ENCODE measurements at places on chromosomes 5 and 9.
A peak's percentile ranks its signal among the peaks of the same experiment; 100 is the strongest.

DNA sequence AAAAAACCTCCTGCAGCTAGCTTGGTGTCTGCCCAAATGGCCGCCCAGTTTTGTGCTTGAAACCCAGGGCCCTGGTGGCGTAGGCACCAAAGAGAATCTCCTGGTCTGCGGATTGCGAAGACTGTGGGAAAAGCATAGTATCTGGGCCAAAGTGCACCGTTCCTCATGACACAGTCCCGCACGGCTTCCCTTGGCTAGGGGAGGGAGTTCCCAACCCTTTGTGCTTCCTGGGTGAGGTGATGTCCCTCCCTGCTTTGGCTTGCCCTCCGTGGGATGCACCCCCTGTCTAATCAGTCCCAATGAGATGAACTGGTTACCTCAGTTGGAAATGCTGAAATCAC is 83.0 kb upstream of the JAK2 start:
- no peak for DNase-seq

DNA sequence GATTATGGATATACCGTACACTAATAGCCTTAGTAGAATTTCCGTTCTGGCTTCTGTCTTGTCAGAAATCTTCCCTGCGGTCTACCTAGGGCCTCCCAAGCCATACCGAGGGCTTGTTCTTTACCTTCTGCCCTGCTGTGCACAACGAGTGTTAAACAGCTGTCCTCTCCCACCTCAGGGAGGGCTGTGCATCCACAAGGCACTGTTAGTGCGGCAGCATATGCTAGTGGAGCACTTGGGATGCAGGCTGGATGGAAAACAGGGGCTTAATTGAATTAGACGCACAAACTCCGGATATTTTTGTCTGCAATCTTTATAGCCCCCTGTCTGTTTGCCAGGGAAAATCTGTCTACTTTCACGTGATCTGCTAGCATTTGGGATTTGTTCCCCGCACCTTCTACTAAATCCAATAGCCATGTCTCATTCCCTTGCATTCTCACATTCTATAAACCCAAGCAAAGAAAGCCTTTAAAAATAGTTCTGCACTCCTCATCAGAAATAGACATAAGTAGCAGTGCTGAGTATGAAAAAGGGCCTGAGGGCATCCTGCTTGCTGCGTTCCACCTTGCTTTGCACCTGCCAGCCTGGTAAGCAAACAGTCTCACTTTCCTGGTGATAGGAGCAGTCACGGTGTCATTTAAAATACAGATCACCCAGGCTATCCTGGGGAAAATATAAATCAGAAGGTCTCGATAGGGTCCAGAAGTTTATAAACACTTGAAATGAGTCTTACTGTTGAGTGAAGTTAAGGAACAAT is 382.6 kb downstream of the RASEF start:
- no peak for DNase-seq

GRCh38 chr9:121133104-121133816 is 58.5 kb downstream of the CNTRL start:
- no peak for DNase-seq

DNA sequence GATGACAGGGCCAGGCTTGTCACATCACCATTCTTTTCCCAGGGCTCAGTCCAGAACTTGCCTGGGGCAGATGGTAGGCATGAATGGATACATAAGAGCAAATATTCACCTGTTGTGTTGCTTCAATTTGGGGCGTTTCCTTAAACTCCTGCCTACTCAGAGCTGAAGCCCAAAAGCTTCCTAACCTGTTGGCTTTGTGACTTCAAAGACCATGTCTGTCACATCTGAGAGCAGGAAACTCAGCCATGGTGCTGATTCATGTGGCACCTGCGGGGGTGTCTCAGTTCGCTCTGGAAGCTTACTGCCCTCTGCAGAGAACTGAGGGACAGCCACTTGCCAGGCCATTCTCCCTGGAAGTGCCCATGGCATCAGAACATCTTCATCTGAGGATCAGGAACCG is 246.6 kb downstream of the HSPA4 start:
- DNase-seq: no peak

DNA sequence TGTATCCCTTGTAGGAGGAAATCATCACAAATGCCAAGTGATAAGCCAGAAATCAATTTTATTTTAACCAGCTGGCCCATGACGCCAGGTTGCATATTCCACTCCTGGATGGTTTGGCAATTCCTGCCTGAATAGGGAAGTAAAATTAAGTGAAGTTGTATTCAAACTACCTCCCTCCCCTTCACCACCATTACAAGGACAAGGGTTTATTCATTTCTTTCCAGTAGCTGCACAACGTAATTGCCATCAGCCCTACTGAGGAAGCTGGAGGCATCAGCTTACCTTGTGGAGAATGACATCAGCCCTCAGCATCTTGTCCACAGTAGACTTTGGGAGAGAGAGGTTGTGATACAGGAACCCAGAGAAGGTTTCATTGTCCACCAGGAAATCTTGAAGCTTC is 66.6 kb downstream of the ABCA1 start:
- DNase-seq: no peak

DNA sequence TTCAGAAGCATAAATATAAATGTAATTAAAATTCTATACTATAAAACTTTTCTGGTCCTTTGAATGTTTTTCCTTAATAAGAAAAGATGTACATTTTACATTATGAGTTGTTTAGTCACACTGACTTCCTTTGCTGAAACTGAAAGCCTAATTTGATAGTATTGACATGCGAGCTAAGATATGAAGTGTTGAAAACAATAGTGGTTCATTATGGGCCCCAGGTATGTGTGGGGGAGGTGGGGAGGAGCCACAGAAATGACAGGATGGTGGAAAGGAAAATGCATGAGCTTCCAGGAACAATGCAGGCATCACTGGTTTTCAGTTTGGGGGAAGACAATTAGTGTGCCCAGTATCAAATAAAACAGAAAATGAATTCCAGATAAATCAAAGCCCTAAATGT is 35.4 kb upstream of the RLN1 start:
- no peak for DNase-seq

GRCh38 chr5:127766676-127767335 is 63.6 kb downstream of the CCDC192 start:
- no peak for DNase-seq

DNA sequence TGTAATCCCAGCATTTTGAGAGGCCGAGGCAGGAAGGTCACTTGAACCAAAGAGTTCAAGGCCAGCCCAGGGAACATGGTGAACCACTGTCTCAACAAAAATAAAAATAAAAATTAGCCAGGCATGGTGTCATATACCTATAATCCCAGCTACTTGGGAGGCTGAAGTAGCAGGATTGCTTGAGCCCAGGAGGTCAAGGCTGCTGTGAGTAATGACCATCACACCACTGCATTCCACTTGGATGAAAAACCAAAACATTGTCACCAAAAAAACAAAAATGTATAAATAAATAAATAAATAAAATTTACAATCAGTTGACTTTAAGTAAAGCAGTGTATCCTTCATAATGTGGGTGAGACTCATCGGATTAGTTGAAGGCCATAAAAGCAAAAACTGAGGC is 541.4 kb downstream of the CSNK1G3 start:
- no peak for DNase-seq

DNA sequence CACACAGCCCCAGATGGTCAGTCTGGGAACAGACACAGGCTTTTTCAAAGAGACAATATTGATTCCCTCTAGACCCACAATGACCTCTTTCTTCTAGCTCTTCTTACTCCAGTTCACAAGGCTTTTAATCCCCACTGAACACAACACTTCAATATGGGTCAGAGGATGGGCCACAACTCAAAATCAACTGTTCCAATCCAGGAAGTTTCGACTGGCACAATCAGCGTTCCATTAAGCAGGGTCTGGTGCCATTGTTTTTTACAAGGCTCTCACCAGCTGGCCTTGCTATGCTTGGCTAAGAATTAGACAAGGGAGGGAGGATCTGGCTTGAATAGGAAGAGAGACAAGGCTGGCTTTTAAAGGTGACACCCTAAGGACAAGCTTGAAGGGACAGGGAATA is 199.4 kb upstream of the SLC24A2 start:
- no peak for DNase-seq

GRCh38 chr9:132168347-132168746 is 6.5 kb downstream of the NTNG2 start:
- no peak for DNase-seq

DNA sequence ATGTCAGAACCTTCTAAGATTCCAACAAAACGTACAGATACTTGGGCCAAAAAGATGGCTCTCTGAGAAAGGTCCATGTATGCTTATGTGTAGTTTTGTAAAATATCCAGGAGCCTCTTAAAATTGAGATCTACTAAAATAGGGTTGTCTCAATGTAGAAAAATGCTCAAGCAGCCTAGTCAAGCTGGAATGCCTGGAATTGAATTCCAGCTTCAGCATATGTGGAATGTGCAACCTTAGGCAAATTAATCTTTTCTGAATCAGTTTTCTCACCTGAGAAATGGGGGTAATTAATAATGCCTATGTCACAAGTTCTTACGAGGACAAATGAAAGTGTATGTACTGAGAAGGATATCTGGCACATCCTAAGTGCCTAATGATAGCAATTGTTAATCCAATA is 662.4 kb downstream of the DTWD2 start:
- DNase-seq: no peak

GRCh38 chr9:76531231-76531780 is 72.3 kb downstream of the GCNT1 start:
- no peak for DNase-seq

- no peak for DNase-seq
Observed at GRCh38 chr5:175508896-175509295, 30.5 kb downstream of the SFXN1 start.

- no peak for DNase-seq
Observed at GRCh38 chr9:92598382-92598781, 62.6 kb upstream of the ECM2 start.

DNA sequence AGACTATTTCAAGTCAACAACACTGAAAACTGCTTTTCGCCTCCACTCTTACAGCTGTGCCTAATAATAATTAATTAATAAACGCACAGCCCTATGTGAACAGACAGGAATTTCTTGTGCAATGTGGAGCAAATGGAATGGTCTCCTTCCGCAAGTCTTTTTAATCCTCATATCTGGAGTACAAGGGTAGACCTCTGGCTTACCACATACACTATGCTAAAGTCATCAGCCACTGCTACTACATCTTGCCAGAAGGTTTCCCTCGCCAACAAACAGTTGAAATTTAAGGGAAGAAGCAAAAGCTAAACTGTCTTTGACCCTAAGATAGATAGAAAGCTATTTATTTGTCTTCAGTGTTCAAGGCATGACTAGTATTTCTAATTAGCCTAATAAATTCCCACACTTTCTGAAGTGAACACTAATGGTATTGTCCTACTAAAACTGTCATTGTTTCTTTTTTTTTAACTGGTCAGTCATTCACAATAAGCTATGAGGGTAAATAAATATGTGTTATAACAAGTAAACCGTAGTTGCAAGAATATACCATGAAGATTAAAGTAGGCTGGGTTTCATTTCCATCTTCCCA is 63.9 kb downstream of the GOLPH3 start:
- no peak for DNase-seq

- no peak for DNase-seq
Observed at GRCh38 chr9:132408521-132408920, 1.5 kb upstream of the CFAP77 start.

DNA sequence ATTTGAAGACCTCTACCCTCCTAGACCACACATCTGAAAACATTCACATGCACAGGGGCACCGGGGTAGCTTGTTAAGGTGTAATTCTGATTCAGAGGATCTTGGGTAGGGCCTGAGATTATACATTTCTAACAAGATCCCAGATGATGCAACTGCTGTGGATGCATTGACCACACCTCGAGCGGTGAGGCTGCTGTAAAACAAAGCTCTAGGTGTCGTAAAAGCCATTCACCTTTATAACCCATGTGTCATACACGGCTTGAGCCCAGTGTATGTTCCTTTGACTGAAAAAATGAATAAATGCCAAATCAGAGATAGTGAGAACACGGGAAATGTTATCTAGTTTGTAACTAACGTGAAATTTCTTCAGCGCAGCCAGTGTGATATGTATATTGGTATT is 1578.2 kb upstream of the WWC1 start:
- DNase-seq: no peak

DNA sequence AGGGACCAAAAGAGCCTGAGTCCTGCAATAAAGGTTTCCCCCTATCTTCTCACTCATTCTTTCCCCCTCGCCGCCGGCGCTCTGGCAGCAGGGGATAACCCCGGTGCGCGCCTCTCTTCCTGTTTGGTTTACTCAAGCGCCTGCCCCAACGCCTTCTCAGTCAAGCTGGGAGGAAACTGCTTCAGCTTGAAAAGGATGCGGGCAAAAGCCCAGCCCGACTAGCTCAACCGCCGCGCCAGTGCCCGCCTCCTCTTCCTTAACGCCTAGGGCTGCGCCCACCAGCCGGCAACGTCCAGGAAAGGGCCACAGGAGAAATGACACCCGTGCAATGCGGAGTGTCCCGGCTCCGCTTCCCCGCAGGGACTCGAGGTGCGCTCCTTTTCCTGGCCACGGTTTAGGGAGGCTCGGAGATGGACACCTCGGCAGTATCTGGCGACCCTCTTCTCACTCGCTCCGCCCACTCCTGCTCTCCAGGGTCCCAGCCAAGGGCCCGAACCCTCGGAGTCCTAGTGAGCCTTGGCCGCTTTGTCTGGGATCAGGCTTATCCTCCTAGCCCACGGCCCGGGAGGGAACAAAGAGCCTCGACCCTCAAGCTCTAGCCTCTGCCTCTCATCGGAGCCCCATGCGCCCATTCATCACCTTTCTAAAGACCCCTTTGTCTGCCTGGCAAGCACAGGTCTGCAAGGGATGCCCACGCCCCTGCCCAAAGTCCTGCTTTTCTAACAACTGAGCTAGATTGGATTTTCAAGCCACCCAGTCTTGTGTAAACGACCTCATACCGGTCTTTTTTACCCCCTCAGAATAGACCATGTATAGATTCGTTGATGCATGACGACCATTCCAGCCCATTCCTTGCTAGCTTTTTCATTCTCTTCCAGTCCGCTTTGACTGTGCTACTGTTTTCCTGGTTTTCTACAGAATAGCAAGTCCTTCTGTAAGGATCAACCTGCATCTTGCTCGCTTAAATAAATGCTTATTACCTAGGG is 2.0 kb downstream of the ST8SIA4 start:
- peak; percentile 88 for DNase-seq

GRCh38 chr5:4817767-4818166 is 322.4 kb upstream of the ADAMTS16 start:
- no peak for DNase-seq

DNA sequence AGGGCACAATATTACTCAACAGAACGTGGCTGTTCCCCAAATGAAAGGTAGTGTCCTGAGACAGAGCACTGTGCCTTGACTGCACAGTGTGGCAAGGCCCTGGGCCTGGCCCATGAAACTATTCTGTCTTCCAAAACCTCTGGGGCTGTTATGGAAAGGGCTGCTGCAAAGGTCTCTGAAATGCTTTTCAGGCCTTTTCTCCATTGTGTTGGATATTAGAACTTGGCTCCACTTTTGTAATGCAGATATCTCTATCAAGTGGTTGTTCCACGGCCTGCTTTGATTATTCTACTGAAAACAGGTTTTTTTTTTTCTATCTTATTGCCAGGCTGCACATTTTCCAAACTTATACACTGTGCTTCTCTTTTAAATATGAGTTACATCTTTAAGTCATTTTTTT is 777.5 kb upstream of the TYRP1 start:
- no peak for DNase-seq

DNA sequence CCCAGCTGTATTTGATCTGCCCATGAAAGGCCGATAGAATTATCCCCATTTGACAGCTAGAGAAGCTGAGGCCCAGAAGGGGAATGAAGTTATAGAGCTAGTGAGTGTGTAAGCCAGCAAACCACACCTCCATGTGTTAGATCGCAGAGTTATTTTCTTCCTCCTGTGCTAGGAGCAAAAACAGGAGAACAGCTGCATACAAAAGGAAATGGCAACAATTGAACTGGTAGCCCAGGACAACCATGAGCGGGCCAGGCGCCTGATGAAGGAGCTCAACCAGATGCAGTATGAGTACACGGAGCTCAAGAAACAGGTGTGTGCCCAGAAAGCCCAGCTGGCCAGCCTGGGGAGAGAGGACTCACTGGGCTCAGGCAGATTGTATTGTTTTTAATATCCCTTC is 30.4 kb downstream of the RAB14 start:
- DNase-seq: no peak

Measured in SIG-M5 (cell line).